ENCODE measurements at places on chromosomes 6 and 20.
A peak's percentile ranks its signal among the peaks of the same experiment; 100 is the strongest.

- no peak for DNase-seq
Observed at GRCh38 chr6:4638641-4639040, 137.6 kb upstream of the CDYL start.

DNA sequence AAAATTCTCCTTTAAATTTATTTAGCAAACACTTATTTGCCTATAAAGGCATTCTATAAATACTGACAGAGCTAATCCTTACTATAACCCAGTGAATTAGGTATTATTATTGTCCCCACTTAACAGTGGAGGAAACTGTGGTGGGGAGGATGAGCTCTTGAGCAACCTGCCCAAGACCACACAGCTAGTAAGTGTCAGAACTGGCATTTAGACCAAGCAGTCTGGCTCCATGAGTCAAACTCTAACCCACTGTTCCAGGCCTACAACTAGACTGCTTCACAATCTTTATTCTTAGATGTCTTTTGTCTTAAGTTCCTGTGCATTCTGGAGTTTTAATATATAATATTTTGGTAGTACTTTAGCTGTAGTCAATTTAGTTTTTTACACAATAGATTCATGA is 530.8 kb downstream of the BCKDHB start:
- no peak for DNase-seq

DNA sequence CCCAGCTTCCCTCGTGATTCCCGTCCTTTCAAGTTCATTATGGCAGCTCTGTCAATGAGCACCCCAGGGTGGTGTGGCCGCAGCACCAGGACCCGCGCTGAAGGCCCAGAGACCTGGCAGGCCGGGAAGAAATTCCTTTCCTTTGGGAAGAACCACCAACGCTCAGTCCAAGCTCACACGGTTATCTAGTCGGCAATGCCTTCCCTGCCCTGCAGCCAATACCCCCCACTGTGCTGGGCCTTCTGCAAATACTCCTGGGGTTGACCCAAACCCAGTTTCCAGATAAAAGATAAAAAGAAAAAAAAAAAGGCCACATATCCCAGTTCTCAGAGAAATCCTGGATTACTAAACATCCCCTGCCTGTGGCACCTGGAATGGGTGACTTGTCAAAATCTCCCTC is 28.7 kb downstream of the PXDC1 start:
- no peak for DNase-seq

GRCh38 chr6:37648465-37649330 is 49.0 kb downstream of the MDGA1 start:
- peak; percentile 73 for DNase-seq

- no peak for DNase-seq
Observed at GRCh38 chr20:14553774-14554534, 216.5 kb upstream of the FLRT3 start.

- DNase-seq = no peak
Observed at GRCh38 chr6:5866547-5867051, 140.1 kb downstream of the NRN1 start.

GRCh38 chr6:31907158-31907813 is 5.4 kb upstream of the ZBTB12 start:
- peak; percentile 50 for DNase-seq

DNA sequence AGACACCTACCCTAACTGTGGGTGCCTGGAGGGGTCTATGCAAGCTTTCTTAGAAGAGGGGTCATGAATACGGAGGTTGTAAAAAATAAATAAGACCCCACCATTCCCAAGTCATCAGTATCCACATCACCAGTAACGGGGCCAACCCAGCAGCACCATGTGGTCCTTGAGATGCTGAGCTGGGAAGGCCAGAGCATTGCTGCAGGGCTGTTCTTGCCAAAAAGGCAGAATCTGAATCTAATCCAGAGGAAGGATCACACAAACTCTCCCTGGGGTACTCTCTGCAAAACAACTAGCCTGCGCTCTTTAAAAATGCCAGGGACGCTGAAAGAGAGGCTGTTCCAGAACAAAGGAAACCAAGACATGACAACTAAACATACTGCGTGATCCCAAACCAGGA is 43.2 kb downstream of the SSR1 start:
- no peak for DNase-seq

GRCh38 chr20:20571068-20571780 is 141.2 kb downstream of the RALGAPA2 start:
- no peak for DNase-seq

GRCh38 chr20:53298911-53299310 is 294.7 kb downstream of the ZNF217 start:
- DNase-seq = no peak

DNA sequence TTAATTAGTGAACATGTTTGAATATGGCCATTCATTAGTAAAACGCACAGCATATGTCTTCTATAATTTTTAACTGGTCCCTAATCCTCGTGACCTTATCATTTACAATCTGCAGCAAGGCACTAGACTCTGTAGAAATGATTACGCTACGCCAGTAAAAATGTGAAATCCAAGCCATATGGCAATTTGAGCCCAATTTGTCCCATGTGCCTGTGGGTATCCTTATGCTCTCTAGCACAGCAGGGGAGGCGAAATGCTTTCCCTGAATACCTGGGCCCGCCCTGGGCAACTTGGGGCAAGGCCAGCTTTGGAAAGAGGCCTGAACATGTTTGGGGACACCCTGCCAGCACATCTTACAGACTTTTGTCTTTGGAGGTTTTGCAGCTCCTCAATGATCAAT is 122.7 kb upstream of the AGPAT4 start:
- no peak for DNase-seq

GRCh38 chr20:38873050-38873581 is 53.1 kb upstream of the FAM83D start:
- DNase-seq = peak; percentile 92

- no peak for DNase-seq
Observed at GRCh38 chr6:8014947-8015346, 49.2 kb downstream of the BLOC1S5 start.

GRCh38 chr20:50341880-50342637 is 151.4 kb downstream of the CEBPB start:
- DNase-seq = no peak

DNA sequence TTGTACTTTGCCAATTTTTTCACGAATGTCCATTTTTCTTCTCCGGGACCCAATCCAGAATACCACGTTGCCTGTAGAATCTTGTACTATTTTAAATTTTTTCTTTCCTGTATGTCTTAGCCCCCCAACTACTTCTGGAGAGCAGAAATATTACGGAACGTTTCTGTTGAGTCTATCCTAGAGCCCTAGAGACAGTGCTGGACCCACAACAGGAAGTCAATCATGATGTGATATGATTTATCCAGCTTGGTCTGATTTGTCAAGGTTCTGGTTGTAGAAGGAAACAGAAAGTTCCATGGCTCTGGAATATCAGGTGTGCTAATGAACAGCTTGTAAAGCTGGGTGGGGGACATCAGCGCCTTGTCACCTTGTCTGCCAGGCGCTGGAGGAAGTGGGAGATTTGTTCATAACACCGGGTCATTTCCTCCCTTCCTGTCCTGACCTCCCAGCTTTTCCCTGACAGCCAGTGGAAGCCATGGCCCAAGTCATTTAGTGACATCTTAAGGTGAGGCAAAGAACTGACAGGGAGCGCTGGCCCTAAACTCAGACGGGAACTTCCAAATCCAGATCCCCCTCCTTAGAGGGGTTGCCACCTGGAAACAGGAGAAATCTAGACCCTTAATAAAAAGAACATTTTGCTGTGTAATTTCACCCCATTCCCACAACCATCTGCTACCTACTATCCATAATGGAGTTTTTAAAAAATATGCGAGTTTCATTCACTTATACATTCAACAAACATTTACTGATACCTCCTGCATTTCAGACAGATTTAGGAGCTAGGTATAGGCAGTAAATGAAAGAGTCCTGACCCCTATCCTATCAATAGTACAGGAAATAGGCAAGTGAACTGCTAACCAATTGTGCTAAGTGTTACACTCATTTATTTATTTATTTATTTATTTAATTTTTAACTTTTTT is 130.5 kb downstream of the ZFP64 start:
- no peak for DNase-seq

- no peak for DNase-seq
Observed at GRCh38 chr20:44888226-44889103, 3.0 kb downstream of the YWHAB start.

DNA sequence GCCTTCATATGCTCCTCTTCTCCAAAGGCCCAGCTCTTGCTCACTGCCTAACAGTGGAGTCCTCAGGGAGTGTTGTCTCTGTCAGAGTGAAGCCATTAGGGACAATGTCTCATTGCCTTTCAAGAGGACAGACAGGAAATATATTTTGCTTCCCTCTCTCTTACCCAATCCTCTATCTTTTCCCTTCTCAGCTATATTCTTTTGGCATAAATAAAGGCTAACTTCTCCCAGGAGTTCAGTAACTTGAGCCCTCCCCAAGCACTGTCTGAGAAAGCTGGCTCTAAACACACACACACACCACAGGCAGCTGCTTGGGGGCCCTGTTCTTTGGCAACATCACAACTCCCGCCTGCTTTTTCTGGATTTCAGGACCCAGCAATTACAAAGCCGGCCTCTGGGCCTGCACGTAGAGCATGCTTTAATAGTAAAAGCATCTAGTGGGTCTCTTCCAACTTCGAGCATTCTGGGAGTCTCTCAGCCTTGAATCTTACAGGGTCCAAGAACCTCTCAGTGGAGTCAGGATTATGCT is 34.7 kb upstream of the LAMA4 start:
- no peak for DNase-seq

DNA sequence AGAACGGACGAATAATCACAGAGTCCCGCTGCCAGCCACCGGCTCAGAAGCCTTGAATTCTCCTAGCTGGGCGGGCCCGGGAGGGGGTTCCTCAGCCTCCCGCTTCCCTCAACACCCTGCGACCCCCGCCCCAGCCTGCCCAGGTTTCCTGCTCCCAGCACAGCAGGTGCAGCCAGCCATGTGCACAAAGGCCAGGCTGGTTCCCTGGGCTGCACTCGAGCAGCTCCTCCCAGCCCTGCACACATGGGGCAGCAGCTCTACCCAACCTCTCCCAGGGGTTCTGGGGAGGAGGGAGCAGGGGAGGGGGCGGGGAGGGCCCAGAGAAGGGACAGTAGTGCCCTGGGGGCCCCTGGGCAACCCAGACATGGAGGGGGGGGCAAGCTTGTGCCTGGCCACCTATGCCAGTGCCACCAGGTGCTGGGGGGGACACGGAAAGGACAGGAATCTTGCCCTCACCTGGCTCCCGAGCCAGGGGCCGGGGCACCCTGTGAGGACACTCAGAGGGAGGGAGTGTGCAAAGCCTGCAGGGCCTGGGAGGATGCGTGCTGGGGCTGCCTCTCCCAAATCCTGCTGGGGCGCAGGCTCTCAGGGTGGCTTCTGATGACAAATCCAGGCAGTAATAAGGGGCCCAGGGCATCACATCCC is 1.2 kb upstream of the NTSR1 start:
- DNase-seq = no peak

DNA sequence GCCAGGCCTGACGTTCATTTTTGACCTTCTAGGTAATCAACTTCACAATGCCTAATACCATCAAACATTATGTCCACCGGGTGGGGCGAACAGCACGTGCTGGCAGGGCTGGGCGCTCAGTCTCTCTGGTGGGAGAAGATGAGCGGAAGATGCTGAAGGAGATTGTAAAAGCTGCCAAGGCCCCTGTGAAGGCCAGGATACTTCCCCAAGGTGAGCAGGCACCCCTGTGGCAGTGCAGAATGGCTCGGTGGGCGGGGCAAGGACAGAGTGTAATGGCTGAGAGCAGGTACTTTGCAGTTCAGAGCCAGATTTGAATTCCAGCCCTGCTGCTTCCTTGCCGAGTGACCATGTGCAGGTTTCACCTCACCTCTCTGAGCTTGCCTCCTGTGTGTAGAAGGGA is 17.1 kb downstream of the DDX27 start:
- DNase-seq = no peak

GRCh38 chr6:124903797-124904196 is 58.4 kb upstream of the RNF217 start:
- no peak for DNase-seq

DNA sequence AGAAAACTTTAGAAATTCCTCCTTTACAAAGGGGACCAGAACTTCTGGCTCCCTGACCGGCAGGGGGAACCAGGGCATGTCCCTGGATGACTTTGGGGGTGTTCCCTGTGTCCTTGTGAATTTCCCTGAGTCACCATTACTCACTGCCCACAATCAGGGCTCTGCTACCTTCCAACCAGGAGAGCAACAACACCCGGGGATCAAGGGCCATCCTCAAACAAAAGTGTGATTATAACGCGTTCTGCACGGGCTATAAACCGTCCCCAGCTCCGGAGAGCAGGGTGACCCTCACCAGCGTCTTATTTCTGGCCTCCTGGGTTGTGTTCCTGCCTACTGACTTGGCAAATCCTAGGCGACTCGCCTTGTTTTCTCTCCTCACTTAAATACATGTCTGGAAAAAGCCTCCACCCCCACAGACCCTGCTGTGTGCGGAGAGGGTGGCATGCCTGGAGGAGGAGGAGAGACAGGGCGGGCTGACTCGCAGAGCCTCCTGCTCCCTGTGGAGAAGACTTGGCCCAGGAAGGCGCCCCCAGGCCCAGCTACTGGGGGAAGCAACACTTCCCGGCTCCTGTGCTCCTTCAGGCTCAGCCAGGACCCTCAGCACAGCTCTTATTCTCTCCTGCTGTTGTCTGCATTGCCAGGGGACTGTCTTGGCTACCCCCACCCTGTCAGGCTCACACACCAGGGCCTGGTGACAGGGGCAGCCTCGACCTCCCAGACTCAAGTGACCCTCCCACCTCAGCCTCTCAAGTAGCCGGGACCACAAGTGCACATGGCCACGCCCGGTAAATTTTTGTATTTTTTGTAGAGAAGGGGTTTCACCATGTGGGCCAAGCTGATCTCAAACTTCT is 54.1 kb downstream of the FGD2 start:
- DNase-seq = no peak

DNA sequence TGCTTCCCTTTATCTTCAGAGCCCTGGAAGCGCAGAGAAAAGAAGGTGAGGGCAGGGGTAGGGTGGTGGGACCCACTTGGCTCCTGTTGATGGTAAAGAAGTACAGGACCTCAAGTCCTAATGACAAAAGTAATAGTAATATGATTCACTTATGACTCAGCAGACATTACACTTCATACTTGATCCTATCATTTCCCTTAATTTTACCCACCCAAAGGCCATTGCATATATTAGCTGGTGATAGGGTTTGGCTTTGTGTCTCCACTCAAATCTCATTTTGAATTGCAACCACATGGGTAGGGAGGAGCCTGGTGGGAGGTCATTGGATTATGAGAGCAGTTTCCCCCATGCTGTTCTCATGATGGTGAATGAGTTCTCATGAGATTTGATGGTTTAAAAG is 880.7 kb downstream of the KIF16B start:
- no peak for DNase-seq
